ENCODE measurements at places on chromosomes 3 and 15.

DNA sequence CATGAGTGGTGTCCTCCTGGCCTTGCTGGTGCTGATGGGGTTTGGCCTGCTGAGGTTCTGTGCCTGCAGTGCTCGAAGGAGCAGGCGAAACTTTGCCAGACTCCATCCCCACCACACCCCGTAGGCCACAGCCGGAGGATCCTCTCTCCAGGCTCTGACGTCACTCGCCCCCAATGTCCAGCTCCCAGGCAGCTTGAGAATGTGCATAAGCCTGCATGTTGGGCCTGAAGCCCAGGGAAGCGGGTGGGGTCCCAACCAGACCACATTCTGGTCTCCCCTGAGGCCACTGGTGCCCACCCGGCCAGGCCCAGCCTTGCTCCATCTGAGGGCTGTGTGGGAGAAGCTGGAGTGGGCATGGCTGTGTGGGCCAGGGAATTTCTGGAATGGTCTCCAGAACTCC is 109.8 kb downstream of the ASB7 start:
- no peak for DNase-seq

DNA sequence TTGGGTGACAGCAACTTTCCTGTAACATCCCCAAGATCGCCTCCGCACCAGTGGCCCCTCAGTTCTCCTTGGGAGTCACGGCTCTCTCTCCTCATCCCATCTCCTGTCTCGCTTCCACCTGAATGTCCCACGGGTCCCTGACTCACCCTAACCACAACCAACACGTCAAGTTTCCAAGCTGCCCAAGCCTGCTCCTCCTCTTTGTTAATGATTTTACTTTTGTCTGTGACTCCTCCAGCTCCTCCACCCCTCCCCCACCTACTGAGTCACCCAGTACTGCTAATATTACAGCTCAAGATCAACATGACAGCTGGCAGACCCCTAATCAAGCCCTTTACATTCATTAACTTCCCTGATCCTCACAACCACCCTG is 39.3 kb downstream of the BDH1 start:
- DNase-seq, result no peak

DNA sequence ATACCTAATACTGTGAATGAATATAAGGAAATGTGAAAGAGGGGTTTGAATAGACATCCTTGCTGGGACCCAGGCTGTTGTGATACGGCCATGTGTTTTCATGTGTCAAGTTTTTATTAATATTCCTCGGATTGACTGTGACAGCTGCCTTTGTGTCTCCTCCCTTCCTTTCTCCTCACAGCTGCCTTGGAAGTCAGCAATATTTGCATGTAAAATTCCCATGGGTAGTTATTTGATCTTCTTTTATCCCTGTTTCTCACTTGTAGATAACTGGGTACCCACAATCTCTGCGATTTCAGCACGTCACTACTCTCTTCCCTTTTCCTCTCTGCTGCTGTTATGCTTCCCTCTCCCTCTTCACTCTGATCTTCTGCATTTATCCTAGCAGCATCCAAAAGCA is 9.4 kb downstream of the GPR156 start:
- no peak for DNase-seq

GRCh38 chr3:159765030-159765859 is 223.4 kb upstream of the IL12A start:
- DNase-seq, result peak; percentile 43

DNA sequence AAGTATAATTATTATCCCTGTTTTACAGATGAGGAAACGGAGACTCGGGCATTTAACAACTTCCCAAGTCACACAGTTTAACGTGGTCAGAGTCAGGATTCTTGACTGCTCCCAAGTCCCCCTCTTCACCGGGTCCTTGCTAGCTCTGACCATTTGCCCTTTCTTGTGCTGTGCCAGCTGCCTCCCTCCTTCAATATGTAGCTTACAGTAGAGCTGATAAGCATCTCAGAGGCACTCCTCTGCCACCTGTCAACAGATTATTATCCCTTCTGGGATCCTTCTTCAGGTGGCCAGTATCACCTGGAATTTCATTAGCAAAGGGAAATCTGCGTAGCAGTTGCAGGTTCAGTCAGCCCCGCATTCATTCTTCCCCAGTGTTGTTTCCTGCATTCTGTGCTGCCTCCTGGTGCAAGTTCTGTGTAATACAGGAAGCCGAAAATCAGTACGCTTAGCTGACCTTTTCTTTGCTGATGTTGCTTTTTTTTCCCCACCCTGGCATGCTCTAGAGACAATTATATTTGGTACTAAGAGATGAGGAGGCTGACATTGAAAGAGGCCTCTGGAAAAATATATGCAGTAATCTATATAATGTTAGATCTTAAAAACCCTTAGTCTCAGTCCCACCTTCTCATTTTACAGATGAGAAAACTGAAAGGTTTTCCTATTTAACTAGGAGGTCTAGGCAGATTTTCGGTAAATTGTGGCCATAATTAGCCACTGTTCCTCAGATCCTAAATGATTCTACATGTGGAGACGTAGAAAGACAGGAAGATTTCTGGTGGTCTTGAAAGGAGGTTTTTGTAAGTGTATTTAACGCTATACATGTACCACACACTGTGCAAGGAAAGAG is 24.8 kb downstream of the TMOD2 start:
- no peak for DNase-seq

DNA sequence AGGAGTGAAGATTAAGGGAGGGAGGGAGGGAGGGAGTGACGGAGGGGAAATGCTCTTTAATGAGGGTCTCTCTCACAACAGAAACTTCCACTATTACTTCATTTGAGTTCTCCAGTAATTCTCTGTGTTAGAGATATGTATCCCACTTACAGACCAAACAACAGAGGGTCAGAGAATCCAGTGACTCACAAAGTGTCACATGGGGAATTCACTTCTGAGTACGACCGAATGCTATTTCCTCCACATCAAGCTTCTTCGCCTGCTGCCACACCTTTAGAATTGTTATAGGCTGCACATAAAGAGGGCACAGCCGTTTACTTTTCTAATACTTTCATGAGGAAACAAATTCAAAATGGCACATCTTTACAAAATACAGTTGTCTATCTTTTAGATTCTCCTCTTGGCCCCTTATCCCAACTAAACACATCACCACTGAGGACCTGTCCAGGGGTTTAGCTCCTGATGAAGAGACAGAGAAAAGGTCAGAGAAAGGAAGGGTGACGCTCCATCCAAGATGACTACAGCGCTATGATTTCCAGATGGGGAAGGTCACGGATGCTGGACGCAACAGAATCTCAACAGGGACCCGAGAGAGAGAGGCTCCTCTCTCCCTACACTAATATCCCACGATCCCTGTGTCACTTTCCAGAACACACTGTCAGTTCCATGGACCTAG is 119.0 kb downstream of the XXYLT1 start:
- no peak for DNase-seq

- no peak for DNase-seq
These were observed 9.1 kb upstream of the C3orf22 start for GRCh38 chr3:126567696-126568438.

- no peak for DNase-seq
These were observed 22.0 kb downstream of the GASK1A start for GRCh38 chr3:43001094-43001553.

- no peak for DNase-seq
These were observed 72.1 kb downstream of the LRIG1 start for GRCh38 chr3:66428733-66429132.

- no peak for DNase-seq
These were observed 255.6 kb downstream of the ZNF621 start for GRCh38 chr3:40780291-40780924.

GRCh38 chr15:40342416-40343320 is 1.9 kb upstream of the CCDC9B start:
- no peak for DNase-seq

- no peak for DNase-seq
These were observed 193.4 kb upstream of the RASGRP1 start for GRCh38 chr15:38758043-38758442.

GRCh38 chr3:181581656-181582055 is 130.1 kb upstream of the SOX2 start:
- DNase-seq, result no peak

GRCh38 chr15:90915216-90915807 is 12.2 kb downstream of the MAN2A2 start:
- DNase-seq, result no peak

- DNase-seq, result no peak
These were observed 1.3 kb downstream of the STT3B start for GRCh38 chr3:31534065-31534425.

GRCh38 chr15:87711026-87711425 is 545.5 kb downstream of the NTRK3 start:
- no peak for DNase-seq
